ENCODE measurements at places on chromosomes 2 and 18.

DNA sequence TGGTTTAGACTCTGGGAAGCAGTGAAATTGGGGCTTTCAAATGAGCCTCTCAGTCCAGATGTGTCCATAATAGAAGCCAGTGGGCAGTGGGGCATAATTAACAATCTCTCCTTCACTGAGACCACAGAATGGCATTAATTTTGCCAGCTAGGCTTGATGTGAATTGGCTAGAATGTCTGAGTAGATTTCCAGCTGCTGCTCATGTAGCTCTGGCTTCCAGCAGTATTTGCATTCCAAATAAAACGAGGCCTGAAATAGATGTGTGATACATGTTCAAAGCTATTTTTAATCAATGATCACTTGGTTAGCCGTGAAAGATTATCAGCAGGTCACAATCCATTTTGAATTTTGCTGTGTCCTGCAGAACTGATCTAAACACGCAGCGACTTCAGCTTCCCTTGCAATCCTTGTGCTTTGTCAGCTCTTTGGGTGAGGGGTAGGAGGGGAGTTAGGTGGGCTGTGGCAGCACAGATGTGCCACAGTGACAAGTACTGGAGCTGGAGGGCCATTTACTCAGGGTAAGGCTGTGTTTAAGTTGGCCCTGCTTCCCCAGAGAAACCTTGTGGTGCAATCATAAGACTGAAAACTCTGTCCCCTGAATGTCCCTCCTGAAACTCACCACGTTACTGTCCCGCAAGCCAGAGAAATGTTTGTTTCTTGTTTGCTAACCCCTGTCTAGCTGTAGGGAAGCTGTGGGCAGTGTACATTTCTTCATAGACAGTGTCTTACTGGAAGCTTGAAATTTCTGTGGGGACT, 56.9 kb upstream of the TMEM178A start:
- no peak for DNase-seq

- no peak for DNase-seq
Observed at GRCh38 chr2:218275371-218276072, 5.2 kb downstream of the PNKD start.

- no peak for DNase-seq
Observed at GRCh38 chr2:33123216-33123615, 176.5 kb downstream of the LTBP1 start.

DNA sequence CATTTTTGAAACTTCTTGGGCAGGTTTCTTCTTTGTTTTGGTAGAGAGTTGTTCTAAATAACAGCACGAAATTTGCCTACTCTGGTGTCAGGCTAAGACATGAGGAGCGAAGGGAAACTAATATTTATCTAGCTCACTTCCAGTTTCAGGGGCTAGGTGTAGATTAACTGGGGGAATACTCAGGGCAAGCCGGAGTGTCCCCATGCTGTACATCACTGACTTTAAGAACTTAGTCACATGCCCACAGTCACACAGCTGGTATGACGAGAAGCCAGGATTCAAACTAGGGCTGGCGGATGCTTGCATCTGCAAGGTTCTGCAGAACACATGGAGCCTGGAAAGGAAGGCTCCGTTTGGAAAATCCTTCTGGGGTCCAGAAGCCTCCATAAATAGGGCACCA, 133.3 kb downstream of the ALPK2 start:
- no peak for DNase-seq

DNA sequence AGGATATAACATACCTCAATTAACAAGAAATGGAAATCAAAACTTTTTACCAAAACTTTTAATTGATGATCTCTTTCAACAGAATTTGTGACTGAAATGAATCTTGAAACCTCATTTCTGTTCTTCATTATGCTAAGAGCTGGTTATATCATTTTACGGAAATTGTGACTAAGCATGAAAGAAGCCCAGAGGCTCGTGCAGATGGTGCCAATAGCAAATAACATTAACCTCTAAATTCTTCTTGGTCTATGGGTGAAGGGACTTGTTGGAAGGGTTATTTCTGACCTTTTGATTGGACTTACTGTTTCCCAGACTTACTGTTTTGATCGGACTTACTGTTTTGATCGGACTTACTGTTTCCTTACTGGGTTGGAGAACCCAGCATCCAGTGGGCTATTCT, 435.6 kb downstream of the TDRD15 start:
- no peak for DNase-seq

GRCh38 chr18:991441-991840, 86.8 kb downstream of the ADCYAP1 start:
- DNase-seq, result no peak

DNA sequence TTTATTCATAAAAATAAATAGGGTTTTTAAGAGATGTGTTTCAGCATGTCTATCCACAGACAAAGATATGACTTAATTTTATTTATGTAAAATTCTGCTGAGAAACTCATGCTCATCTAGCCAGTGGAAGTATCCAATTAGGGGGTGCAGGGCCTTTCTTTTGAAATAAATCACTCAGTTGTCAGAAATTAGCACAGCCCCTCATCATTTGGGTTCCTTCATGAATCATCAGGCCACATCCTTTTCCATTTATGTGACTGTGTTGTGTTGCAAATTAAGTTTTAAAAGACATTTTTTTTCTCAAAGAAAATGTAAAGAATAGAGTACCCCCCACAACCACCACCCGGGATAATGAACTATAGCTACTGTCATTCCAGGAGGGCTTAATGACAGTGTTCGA, 185.8 kb downstream of the NRP2 start:
- DNase-seq, result no peak

- DNase-seq, result no peak
Observed at GRCh38 chr2:100992262-100992661, 9.8 kb upstream of the RPL31 start.

- no peak for DNase-seq
Observed at GRCh38 chr18:63177259-63177658, 142.3 kb downstream of the BCL2 start.

DNA sequence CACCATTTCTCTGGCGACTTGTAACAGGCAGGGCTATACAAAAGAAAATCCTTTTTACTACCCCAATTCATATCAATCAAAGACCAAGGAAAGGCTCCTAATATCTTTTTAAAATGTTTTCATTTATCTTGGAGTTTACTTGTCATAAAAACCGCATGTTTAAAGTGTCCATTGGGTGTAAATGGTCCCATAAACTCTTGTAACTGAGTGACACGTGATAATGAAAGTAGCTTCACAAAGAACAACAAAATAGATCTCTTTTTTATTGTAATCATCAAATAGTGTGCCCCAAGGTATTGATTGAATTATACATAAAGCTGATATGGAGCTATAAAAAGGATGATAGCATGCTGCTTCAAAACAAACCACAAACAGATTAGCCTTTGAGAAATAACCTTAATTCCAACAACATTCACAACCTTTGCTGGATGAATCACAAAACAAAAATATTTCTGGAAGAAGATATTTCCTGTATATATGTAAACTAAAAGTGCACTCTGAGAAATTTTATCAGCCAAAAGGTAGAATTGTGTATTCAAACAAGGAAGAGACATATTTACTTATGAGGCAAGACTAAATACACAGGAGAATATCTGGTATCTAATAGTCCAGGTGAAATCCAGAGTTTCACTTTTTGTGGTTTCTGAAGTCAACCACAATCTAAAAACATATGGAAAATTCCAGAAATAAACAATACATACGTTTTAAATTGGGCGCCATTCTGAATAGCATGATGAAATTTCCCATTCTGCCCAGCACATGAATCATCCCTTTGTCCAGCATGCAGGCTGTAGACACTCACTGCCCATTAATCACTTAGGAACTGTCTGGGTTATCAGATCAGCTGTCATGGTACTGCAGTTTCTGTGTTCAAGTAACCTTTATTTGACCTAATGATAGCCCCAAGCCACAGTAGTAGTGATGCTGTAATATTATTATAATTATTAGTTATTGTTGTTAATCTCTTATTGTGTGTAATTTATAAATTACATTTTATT, 237.5 kb downstream of the PIK3C3 start:
- DNase-seq, result no peak

DNA sequence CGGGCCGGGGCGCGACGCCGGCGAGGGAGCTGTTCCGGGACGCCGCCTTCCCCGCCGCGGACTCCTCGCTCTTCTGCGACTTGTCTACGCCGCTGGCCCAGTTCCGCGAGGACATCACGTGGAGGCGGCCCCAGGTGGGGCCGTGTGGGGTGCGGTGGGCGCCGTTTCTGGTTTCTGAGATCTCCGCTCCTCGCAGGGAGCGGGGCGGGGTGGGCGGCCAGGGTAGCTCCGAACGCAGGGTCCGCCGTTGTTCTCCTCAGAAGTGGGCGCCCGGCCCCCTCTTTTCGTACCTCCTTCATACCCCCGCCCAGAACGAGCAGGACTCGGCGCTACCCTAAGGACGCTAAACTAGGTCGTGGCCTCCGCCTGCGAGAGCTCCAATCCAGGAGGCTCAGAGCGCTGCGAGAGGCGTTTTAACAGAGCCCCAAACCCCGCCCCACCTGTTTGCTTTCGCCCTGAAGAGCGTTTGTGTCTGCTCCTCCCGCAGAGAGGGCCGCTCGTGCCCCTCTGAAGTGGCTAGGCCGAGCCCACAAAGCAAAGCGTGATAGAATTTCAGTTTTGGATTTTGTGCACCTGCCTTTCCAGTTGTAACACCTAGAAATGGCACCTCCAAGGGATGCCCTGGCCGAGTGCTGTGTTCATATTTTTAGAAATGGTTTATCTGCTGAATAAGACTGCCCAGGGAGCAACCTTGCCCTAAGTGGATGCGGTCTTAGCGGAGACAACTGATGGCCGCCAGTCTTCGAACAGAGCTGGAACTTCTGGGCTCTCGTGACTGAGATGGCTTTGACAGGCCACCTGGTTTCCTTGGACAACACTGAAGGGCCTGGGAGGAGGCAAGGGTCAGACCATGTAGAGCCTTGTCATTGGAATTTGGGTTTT, 626 bp downstream of the CAPN10 start:
- no peak for DNase-seq

Data from stimulated activated CD4-positive, alpha-beta T cell treated with anti-CD3 and anti-CD28 coated beads, Interleukin-1b, Interleukin-23, amount 100 ng/mL, for 1 hour (primary cell).